ENCODE measurements at places on chromosomes 5 and 9. TPM values are rescaled to one million over a fixed set of nuclear protein-coding genes. Genes with fewer than 3 reads are reported as not detected.

- DNase-seq: no peak
These were observed 27.1 kb downstream of the FRMD3 start for GRCh38 chr9:83511051-83511450.

DNA sequence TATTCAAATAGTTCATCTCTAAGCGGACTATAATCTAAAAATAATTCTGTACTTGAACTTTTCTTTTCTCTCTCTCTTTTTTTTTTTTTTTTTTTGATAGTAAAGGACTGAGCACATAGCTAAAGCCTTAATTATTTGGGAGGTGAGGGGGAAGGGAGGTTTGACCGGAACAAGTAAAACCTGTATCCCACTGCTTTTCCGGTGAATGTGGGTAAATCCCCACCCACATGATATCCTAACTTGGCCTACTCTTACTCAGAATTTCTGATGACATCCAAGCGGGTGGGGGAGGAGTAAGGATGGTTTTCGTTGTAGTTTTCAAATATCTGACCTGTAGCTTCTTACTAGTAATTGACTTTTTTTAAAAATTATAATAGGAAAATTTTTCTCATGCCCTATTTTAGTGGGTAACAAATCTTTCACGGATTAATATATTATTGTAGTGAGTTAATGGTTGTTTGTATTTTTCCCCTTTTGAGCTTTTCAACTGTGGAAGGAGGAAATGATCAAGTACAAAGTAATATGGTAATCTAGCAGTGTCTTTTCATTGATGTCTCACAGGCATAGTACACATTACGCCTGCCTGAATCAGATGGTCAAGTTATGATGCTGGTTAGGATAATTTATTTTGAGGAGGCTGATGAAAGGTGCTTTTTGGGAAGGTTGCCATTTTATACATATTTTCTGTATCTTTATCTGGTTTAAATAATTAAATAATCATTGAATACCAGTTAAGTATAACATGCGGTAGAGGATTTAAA, 2.2 kb upstream of the ELL2 start:
- no peak for DNase-seq

DNA sequence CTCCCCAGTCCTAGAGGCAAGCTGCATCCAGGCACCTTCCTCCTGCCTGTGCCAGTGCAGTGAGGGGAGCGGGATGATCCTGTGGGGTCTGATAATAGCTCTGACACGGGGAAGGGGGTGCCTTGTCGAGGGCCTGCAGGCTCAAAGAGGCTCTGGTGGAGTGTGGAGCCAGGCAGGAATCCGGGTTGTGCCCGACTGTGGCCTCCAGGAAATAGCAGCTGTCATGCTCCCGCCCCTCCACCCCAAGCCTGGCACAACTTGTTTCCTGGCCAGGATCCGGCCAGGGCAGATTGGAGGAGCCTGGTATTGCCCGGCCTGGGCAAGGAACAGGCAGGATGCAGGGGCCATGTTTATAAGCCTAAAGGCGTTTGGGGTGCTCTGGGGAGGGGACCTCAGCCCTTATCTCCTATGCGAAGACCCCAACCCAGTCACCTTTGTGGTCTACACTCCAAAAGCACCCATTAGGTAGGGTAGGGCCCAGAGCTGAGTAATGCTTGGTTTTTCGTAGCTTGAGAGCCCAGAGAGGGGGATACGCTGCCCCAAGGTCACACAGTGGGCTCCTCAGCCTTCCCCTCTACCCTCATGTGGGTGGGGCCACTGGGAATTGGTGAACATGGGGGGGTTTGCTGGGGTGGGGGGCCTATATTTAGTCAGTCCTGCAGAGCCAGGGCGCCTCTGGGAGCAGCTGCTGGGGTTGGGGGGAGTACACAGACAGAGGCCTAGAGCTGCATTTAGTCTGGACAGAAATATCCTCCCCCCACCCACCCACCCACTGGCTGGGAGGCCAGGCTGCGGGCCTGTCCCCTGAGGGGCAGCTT, 12.2 kb downstream of the CXXC5 start:
- peak; percentile 77 for DNase-seq

GRCh38 chr5:68274847-68275651, 59.5 kb downstream of the PIK3R1 start:
- DNase-seq: no peak

The TMEM250 gene
- total RNA-seq: 23.4 TPM

The SLC30A5 gene
- total RNA-seq: 35.2 TPM

DNA sequence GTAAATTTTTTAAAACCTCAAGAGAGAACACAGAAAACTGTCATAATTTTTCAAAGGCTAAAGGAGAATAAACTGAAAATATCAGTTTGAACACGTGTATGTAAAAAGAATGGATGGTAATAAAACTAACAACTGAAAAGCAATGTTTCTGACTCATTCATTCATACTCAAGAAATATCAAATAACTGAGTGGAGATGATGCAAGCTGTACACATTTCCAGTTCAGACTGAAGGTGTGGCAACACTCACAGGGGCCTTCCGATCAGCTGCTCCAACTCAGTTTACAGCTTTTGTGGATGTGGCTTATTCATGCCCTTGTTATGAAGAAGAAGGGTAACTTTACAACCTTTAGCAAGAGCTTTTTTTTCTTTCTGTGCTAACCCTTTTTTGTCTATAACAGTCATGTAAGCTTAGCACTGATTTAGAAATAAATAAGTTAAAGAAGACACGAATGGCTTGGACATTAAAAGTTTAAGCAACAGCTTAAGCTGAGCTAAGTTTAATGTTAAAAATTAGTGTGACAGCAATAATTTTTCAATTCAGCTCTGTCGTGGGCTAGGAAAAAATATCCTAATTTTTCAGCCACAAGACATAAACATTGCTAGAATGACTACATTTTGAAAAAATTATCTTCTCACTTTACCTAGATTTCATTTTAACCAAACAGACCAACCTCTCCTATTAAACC, 453.5 kb downstream of the RAB3C start:
- DNase-seq: peak; percentile 47

DNA sequence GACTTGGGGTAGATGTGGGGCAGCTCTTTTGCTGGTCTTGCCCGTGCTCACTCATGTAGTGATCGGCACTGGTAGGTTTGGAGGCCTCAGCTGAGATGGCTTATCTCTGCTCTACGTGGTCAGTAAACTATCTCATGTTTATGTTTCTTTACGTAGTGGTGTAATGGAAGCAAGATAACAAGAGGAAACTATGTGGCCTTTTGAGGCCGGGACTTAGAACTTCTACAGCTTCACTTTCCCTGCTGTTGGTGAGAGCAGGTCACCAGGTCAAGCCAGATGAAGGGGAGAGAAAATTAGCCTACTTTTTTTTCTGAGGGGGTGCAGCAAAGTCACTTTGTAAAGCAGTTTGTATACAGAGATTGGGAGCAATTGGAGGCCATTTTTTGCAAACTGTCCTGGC, 8.5 kb downstream of the FOCAD start:
- no peak for DNase-seq

The GMCL2 gene
- total RNA-seq: not detected

- DNase-seq: no peak
These were observed 63.8 kb upstream of the RARS1 start for GRCh38 chr5:168422431-168422830.

GRCh38 chr5:177601577-177602457, 1.9 kb downstream of the B4GALT7 start:
- no peak for DNase-seq

The PLAA gene
- 26.6 TPM for total RNA-seq

The KLF4 gene
- total RNA-seq: 45.2 TPM

DNA sequence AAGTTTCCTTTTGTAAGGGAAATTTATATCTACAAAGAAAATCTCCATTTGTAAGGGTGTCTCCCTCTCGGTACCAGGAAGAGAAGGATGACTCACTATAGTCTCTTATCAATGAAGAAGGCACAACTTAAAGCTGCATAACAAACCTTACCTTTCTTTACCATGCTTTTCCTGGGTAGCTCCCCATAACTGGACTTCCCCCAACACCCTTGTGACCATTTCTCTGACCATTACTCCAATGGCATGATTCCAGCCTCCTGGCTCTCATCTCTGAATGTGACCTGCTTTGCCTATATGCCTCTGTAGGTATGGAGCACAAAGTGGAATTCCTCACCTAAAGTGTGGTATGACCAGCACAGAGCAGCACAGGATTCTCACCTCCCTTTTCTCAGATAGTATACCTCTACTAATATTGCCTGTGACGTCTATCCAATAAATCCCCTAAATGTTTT, 62.8 kb downstream of the GNA14 start:
- no peak for DNase-seq

The C5 gene
- 2.4 TPM for total RNA-seq

The SH3TC2 gene
- 20.1 TPM for total RNA-seq

GRCh38 chr5:91937121-91937520, 554.0 kb upstream of the ARRDC3 start:
- no peak for DNase-seq

GRCh38 chr5:100872408-100873190, 30.5 kb downstream of the ST8SIA4 start:
- no peak for DNase-seq

- no peak for DNase-seq
These were observed 5.3 kb upstream of the LVRN start for GRCh38 chr5:115956957-115957356.

- no peak for DNase-seq
These were observed 140.5 kb upstream of the IRX4 start for GRCh38 chr5:2023196-2023595.

GRCh38 chr5:72834924-72835323, 18.5 kb downstream of the TNPO1 start:
- DNase-seq: no peak

DNA sequence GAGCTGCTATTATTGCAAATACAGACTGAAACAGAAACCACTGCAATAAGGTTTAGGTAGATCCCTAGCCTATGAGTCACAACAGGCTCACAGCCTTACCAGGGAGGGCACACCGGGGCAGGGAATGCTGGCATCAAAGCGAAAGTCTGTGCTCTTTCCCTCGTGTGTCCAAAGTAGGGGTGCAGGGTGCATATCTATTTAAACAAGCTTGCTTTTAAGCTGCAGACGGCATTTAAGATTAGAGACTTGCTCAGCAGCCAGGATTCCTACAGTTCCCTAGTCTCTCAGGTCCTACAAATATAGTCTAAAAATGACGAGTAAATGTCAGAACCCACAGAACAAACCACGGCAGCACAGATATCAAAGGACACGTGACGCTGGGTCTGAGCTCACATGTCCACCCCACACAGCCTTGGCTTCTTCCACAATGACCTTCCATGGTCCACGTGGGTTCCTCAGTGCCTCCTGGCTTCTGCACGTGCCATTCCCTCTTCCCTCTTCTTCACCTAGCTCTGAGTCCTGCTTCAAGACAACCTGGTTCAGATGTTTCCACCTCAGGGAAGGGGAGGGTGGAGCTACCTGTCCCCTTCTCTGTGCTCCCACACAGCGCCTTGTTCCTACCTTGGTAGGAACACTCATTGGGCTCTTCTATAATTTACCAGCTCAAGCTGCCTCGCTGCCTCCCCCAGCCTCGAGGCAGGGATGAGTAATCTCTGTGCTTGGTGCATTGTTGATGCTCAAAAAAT, 193.2 kb downstream of the MAPKAP1 start:
- DNase-seq: peak; percentile 31

The COL15A1 gene
- 73.3 TPM for total RNA-seq

The ZMAT2 gene
- 36.8 TPM for total RNA-seq

GRCh38 chr5:55226027-55226933, 835 bp downstream of the MCIDAS start:
- DNase-seq: peak; percentile 38

The TRIO gene
- 60.8 TPM for total RNA-seq

DNA sequence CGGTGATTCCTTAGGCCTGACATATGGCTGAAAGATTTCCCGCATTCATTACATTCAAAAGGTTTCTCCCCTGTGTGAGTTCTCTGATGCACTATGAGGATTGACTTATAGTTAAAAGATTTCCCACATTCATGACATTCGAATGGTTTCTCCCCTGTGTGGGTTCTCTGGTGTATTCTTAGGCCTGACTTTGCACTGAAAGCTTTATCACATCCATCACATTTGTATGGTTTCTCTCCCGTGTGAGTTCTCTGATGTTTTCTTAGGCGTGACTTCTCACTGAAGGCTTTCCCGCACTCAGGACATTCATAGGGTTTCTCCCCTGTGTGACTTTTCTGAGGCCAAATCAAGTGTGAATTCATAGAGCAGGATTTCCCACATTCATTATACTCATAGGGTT, 35.8 kb downstream of the ZNF782 start:
- DNase-seq: no peak

The FAM221B gene
- total RNA-seq: not detected

The CCNJL gene
- 5.6 TPM for total RNA-seq

GRCh38 chr5:122500245-122501088, 188.4 kb downstream of the SNCAIP start:
- DNase-seq: no peak

DNA sequence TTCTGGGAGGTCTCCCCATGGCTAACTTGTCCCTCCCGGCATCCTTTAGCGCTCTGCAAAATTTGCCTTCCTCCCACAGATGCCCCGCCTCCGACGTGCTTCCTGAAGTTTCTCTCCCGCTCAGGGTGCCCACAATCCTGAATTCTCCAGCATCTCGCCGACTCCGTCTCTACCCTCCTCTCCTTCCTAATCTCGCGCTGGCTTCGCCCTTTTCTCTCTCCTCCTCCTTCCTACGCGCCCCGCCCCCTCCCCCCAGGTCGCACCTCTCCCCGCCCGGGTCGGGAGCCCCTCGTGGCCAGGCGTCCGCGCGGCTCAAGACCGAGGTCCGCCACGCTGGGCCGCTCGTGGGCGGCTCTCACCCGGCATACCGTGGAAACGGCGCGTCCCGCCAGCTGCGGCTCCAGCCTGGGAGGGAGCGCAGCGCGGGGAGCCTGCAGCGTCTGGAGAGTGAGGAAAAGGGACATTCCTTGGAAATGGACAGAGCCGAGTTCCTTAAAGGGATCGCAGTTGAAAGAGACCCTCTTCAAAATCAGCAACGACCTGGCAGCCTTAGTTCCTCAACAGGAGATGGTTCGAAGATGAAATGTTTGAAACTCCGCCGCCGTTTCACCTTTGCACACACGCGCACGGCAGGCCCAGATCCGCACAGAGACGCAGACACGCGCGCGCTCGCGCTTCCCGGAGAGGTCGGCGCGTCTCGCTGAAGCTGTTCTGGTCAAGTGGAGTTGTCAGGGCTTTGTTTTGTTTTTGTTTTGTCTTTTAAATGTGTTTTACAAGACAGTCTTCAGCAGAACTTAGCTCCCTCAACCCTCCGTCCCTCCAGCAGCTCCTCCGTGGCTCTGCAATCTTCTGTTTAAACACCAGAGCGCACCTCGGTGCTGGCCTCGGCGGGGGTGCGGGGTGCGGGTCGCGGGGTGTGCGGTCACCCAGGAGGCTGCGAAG, 5.0 kb upstream of the IRX2 start:
- no peak for DNase-seq

DNA sequence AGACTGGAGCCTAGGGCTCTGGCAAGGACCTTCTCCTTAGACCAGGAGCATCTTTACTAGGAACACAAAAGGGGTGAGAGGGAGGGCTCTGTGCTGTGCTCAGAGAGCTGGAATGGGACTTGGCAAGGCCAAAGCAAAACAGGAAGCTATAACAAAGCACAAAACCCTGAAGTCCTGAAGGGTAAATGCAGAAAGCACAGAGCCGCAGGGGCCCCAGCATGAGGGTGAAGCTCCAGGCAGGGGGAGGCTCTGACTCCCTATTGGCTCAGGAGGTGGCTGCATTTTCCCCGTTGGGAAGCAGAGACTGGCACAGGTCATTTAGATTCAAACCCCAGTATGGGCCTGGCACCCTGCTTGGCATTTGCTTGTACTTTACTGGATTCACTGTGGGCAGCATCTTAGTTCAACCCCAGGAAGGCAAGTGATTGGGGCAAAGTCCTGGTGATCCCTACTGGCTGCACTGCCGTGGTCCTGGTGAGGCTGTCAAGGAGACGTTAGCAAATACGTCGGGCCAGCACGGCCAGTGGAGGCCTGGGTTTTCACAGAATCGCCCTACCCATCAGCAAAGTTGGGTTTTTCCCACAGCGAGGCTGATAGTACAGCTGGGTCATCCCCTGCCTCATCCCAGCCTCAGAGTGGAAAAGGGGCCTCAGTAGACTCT, 46.3 kb downstream of the GGTA1 start:
- no peak for DNase-seq
